Stimulated activated CD4-positive, alpha-beta T cell treated with anti-CD3 and anti-CD28 coated beads, Interleukin-12 subunit alpha, Interleukin-12 subunit beta, amount 100 ng/mL, for 24 hours (primary cell): ENCODE measurements at places on chromosomes 2 and 18.

DNA sequence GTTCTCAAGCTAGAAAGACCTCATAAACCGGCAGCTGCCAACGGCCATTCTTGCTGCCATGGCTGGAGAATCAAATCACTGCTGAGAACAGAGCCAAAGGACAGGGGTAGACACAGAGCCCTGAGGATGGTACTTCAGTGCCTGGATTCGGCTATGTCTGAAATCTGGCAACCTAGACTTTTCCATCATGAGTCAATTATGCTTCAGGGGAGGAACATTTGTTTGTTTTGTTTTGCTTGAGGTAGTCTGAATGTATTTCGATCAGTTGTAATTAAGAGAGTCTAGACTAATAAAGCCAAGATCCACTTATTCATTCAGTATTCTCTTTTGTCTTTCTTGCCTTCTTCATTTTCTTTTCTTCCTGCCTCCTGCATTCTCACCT is 122.8 kb upstream of the SH3BP4 start:
- DNase-seq = no peak

DNA sequence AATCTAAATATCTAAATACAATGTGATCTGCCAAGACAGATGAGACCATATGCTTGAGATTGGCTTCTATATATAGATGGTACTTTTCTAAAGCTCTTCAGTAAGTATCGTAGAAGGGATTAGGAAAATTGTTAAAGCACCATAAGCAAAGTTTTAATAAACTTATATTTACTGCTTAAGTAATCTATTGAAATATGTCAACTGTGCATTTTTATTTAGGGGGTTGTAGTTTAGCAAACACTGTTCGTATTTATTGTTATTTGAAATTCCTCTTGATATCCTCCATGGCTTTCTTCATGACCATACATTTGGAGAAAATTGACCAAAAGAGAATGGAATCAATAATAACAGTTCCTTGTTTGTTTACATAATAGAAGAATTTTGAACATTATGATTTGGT is 102.7 kb downstream of the MIB1 start:
- DNase-seq = no peak

GRCh38 chr2:144382849-144383248 is 137.1 kb downstream of the ZEB2 start:
- DNase-seq = no peak

DNA sequence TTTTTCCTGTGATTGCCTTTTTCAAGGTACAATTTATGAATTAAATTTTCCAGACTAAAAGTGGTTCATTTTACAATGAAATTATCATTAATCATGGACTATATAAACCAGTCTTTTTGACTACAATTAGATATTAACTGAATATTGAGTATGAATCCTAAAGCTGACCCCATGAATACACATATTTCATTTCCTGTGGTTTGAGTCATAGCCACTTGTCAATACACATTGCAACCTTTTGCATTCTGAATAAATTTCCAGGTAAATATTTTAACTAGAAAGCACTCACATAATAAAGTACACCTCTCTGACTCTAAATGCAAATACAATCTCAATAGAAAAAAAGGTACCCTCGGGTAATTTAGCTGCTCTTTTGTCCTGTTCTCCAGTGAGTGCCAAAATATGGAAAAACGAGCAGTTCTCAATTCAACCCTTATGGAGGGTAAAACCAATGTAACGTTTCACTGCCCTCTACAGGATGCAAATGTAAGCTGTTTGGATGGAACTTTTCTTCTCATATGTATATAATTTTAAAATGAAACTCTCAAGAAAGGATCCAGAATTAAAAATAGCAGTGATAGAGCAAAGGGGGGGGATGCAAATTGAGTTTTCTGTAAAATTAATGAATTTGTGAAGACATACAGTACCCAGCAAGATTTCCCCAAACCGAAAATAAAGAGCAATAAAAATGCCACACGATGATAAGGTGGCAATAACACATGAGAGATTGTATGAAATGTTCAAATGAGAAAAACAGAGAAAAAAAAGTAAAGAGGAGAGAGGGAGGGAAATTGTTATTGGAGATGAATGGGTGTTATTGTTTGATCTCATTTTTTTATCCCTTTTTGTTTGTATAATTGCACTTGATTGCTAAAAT is 1795.7 kb upstream of the PIK3C3 start:
- DNase-seq = no peak

DNA sequence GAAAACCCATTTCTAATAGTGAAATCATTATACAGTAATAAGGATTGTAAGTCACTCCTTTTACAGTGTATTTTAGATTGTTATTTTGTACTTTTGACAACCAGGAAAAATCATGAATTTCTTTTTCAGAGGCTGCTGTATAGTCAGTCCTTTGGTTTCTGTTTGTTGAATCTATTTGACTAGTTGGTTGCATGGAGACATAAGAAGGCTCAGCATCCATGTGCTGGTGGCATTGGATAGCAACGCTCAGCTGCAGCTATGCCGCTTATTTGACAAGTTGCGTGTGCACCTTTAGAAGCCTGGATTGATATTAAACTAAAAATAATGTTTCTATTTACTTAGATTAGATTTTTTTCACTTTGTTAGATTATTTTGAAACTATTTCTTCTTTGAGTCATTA is 254.1 kb upstream of the SYT4 start:
- no peak for DNase-seq

DNA sequence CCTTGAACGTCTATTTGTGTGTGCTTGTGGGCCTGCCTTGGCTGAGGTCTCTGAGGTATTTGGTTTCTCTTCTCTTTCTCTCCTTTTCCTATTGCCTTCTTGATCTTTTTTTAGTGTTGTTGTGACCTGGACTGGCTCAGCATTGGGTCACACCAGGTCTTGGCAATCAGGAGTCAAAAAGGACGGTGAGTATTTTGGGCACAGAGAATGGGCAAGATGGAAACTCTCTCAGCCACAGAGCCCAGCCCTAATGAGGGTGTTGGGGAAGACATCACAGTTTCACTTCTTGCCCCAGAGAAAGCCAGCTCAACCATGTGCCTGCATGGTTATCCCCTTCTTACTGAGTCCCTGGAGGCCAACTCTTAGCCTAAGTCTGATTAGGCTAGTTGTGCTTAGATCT is 13.7 kb upstream of the INO80C start:
- no peak for DNase-seq

- no peak for DNase-seq
Observed at GRCh38 chr18:74050807-74051206, 96.8 kb downstream of the FBXO15 start.

DNA sequence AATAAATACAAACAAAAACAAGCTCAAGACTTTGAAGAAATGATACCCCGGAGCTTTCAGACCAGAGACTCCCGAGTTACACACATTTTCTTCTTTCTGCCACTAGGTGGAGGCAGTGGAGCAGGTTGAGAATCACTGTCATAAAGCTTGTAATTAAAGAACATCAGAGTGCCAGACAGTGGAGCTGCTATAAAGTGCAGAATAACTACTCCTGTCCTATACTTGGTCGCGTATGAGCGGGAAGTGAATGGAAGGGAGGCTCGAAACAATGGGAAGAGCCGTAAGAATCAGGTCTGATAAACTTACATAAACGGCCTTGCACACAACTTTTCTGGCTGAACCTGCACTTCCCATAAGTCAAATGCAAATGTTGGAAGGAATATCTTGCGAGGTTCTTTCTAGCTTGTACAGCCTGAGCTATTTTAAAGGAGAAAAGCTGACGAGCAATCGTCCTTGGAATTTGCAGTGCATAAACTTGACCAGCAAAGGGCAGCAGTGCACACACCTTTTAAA is 189.0 kb downstream of the RPIA start:
- no peak for DNase-seq

GRCh38 chr2:173050684-173051083 is 25.0 kb upstream of the MAP3K20 start:
- DNase-seq = no peak

GRCh38 chr18:50629148-50629631 is 69.3 kb downstream of the MAPK4 start:
- no peak for DNase-seq

- no peak for DNase-seq
Observed at GRCh38 chr2:85428343-85428881, 9.9 kb downstream of the SH2D6 start.

DNA sequence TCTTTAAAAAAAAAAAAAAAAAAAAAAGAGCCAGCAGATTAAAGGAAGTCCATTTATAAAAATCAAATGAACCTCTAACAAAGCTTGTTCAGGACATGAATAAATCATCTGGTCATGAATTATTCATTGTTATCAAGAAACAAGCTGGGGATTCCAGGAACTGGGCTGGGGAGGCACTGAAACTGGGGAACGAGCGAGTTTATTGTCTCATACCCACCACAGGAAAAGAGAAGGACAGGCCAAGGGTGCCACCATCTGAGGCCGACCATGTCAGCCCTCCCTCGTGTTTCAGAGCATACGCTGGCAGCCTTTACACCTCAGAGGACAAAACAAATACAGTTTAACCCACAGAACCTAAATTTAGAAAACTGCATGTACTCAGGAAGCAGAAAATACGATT is 164.2 kb downstream of the VWC2L start:
- no peak for DNase-seq

DNA sequence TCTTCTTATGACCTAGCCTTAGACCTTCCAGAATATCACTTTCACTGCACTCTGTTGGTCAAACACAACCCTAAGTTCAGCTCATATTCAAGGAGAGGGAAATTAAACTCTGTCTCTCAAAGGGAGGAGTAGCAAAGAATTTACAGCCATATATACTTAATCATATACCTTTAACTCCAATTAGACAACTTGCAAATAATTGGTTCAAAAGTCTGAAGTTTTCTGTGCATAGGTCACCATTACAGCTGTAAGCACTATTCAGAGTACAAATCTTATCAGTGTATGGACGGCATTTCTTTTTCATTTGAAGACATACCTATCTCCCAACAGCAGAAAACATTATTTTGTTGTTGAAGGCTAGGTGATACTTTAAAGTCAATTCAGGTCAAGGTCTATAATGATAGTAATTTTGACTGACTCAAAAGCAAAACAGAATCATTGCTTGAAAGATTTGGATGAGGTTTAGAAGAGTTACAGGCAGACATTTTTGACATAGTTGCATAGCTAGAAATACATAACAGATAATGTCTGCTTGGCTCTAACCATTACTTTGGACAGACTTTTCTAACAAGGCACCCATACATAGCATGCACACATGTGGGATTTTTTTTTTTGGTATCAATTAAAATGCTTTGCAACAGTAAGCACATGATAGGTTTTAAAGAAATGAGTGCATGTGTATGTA is 131.5 kb downstream of the CPS1 start:
- no peak for DNase-seq

DNA sequence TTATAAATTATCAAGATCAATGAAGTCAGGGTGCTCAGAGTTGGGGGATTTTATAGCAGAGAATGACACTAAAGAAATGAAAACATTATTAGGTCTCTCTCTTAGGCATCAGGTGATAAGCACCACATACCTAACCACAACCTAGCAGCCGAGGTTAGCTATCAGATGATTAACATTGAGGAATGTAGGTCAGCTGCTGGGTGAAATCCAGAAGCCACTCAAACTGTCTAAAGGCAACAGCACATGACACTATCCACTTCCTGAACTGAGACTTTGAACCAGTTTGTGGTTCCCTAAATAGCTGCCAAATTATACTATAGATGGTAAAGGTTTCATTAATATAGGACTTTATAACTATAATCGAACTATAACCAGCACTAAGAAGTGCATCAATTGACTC is 4.7 kb downstream of the EPG5 start:
- no peak for DNase-seq

DNA sequence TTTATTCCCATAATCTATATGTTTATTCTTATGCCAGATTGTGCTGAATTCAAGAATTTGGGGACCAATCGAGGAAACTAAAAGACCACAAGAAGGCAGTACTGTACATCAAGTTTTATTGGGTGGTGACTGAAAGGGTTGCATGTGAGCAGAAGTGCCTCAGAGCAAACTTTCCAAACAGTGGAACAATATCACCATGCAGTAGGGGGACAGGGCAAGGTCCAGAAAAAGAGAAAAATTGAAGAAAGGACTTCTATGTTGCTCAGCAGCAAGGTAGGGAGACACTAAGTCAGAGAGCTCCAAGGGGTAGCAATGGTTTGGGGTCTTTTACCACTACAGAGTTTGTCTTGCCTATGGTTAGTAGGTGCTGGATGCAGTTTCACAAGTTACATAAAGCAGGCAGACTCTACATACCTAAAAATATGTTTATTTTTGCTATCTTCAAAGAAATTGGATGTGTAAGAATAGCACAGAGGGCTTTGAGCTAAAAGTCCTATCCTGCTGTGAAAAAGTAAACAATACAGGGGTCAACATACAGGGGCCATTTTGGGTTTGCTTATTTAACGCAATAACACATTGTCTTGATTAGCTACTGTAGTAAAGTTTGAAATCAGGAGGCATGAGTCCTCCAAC is 43.8 kb upstream of the ZBTB14 start:
- no peak for DNase-seq

- no peak for DNase-seq
Observed at GRCh38 chr2:98445177-98445682, 572 bp downstream of the INPP4A start.

GRCh38 chr2:195912079-195912478 is 156.6 kb downstream of the DNAH7 start:
- no peak for DNase-seq

- DNase-seq = no peak
Observed at GRCh38 chr2:164141271-164141670, 405.5 kb upstream of the FIGN start.

GRCh38 chr2:231037731-231038482 is 584 bp downstream of the C2orf72 start:
- DNase-seq = no peak

DNA sequence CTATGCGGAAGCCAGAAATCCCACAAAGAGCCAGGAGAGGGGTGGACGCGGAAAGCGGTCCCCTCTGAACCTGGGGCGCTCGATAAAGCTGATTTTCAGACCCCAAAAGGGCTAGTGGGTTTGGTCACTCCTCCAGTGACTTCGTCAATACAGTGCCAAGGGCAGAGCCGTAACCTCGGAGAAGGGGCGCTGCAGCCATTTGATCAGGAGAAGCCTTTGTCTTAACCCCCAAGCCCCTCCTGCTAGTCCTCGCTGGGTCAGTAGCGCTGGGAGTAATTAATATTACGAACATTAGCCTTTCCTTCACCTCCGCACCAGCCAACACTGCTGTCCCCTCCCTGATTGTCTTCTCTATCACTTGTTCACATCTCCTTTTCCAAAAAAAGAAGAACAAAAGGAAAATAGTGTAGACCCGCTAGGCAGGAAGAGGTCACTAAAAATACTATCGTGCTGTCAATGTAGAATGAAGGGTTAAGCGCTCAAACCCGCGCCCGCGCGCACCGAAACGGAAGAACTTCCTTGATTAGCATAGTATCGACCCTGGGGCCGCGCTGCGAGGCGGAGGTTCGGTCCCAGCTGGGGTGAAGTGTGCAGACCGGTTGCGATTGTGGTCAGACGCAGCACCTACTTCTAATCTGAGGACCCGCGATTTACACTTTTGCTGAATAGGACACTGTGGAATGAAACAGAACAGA is 63.2 kb upstream of the MAPRE2 start:
- DNase-seq = peak; percentile 64
